Activated CD4-positive, alpha-beta T cell treated with anti-CD3 and anti-CD28 coated beads for 24 hours (primary cell): ENCODE measurements at places on chromosomes 13 and 19.

GRCh38 chr19:1223018-1223855, 14.6 kb downstream of the CBARP start:
- no peak for DNase-seq

DNA sequence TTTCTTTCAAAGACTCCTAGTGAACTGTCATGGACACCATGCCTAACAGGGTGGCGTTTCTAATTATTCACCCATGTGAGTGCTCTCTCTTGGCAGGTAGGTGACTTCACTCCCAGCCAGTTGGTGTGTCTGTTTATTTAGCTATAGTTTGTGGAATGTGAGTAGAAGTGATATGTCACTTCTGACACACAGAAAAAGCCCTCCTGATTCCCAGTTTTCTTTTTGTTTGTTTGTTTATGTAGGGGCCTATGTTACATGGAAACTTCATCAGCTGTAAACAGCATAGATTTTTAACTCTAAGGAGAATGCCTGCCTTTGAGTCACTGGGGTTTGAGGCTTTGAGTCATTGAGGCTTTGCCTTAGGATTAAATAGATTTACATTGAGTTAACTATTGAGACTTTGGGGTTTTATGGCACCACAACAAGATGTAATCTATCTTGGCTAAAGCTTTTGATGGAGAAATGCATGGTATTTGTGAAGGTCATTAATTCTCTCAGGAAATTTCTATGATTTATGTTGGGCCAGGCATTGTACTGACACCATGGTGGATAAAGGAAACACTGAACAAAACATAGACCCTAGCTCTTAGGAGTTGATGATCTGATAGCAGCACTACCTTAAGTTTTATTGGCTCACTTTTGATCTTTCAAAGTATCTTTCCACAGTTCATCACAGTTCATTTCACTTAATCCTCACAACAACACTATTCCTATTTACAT, 45.3 kb downstream of the UFM1 start:
- DNase-seq = no peak

GRCh38 chr19:3014135-3014534, 14.9 kb downstream of the TLE2 start:
- DNase-seq = no peak

DNA sequence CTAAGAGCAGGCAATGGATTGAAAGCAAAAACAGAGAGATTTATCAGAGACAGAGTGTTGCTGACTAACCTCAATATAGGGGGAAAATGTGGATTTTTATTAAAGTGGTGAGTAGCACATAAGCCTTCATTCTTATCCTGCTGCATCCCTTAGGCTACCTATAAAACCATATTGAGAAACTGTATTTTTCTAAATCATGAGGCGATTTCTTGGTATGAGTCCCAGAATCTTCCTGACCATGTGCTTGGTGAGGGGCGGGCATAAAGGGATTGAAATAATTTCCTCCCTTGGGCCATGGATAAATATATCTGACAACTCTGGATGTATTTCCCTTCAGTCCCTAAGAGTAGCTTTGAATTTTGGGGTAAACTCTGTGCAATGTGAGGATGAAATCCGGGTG, 72.8 kb downstream of the EFNB2 start:
- DNase-seq = no peak

GRCh38 chr13:104466016-104466415, 1399.8 kb upstream of the SLC10A2 start:
- no peak for DNase-seq

DNA sequence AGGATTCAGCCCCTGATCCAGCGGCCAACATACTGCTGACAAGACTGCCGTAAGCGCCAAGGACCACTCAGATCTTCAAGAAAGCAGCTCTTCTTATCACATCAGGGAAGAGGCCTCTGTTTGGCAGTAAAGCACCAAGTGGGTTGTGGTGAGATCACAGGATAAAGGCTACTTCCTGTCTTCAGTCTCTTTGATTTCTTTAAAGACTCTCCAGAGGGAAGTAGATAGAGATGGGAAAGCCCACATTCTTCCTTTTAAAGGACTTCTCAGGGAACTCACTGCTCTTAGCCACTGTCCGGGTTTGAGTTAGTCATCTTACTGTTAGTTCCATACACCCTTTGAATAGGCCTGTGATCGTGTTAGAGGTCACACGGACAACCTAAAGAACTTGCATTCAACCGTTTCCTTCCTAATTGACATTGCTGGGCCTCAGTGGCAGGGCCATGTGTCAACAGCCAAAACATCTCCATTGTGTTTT, 47.2 kb upstream of the POMP start:
- no peak for DNase-seq
